ENCODE measurements at places on chromosomes 3 and 15.

DNA sequence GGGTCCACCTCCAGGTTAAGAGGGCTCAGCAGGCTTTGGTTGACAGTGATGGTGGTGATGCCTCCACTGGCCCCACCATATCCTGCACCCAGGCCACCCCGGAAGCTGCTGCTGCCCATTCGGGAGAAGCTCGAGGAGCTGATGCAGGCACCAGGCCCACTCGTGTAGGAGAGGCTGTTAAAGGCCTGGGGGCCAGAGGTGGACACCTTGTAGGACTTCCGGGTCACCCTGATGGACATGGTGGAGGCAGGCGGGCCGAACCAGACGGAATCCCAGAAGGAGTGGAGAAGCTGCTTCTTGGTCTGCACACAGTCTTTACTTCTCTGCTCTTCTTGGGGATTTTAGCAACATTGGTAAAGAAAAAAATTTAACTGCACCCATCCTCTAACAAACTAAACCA is 65.2 kb upstream of the CDAN1 start:
- DNase-seq: no peak

GRCh38 chr3:126961191-126961790 is 21.6 kb upstream of the PLXNA1 start:
- peak; percentile 43 for DNase-seq

DNA sequence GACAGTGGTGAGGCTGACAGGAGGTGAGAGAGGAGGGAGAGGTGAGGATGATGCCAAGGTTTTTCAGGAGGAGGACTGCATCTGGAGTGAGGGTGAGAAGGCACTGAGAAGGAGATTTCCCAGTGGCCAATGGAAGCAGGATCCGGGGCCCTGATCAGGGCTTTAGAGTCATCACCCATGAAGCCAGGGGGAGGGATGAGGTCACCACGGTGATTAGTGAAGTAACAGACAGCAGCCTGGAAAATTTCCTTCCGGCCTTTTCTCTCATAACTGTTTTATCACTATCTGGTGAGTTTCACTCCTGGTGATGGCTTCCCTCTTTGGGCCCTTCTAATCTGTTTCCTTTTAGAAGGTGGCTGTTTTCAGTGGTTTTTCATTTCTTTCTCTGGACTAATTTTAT is 80.5 kb upstream of the WNT5A start:
- DNase-seq: no peak

- peak; percentile 61 for DNase-seq
Observed at GRCh38 chr15:23642413-23643044, 5.1 kb downstream of the MAGEL2 start.

DNA sequence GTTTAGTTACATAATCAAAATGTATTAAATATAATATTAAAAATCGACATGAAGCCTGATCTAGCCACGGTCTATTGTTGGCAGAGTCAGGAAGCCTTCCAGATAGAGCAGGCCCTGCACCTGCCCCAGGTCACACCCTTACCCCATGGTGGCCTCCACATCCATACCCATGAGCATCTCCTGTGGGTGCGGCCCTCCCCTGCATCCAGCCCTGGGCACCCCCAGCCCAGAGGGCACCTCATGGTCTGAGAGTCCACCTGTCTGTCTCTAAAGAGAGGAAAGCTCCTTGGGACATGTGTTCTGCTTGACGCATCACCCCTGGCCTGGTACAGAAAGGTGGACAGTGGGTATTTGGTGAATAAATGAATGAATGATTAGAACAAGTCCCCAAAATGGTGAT is 37.2 kb upstream of the CSPG4 start:
- DNase-seq: peak; percentile 4

- DNase-seq: no peak
Observed at GRCh38 chr3:51568996-51569395, 30.5 kb downstream of the RAD54L2 start.

DNA sequence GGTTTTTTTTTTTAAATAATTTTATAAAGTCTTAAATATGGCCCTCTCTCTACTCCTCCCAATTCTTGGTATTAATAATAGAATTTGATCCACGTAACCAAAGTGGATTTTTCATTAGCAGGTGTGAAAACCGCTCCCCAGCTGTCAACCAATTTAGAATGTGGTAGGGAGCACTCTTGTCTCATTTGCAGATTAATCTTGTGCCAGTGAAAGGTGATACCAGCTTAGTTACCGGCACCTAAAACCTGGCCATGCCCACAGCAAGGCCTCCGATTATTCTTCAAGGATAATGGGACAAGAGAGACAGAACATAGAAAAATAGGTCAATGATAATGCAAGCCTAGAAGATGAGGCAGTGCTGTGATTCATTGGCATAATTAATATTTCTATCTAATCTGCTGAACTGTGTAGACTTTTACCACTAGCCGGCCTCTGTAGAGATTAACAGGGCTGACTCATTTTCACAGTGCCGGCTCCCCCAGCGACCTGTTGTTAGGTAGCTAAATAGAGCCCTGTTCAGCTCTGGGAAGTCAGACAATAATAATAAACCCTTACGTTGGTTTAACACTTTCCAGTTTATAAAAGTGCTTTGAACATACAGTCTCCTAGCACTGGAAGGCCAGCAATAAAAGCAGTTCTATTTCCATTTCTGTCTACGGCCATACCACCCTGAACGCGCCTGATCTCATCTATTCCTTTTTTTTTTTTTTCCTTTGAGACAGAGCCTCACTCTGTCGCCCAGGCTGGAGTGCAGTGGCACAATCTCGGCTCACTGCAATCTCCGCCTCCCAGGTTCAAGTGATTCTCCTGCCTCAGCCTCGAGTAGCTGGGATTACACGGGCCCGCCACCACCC is 102.9 kb downstream of the SHQ1 start:
- peak; percentile 56 for DNase-seq

DNA sequence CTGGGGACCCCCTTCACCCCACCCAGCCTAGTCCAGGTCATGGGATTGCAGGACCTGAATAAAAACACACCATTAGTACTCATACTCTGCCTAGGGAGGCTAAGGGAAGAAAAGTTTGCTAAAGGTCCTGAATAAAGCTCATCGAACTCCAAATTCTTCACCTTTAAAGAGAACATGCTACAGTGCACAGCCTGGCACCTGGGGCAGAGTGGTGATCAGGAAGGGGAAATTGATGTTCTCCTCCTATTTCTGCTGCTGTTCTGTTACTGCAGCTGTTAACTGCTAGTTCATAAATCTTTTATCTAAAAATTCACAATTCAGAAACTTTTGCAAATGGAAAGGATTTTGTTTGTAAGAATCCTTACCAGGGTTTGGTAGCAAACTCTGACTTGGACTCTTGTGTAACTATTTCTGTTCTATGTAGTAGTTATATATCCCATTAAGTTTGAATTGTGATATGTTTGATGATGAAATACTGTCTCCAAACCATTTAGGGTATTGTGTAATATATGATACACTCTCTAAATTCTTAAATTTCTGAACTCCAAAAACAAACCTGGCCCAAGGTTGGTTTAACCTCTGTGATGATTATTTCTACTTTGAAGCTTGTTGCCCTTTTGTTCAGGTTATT is 27.9 kb downstream of the MCTP2 start:
- DNase-seq: no peak

- DNase-seq: no peak
Observed at GRCh38 chr15:42832576-42832975, 88.0 kb downstream of the TTBK2 start.

- DNase-seq: no peak
Observed at GRCh38 chr15:100175406-100176114, 166.2 kb downstream of the ADAMTS17 start.

DNA sequence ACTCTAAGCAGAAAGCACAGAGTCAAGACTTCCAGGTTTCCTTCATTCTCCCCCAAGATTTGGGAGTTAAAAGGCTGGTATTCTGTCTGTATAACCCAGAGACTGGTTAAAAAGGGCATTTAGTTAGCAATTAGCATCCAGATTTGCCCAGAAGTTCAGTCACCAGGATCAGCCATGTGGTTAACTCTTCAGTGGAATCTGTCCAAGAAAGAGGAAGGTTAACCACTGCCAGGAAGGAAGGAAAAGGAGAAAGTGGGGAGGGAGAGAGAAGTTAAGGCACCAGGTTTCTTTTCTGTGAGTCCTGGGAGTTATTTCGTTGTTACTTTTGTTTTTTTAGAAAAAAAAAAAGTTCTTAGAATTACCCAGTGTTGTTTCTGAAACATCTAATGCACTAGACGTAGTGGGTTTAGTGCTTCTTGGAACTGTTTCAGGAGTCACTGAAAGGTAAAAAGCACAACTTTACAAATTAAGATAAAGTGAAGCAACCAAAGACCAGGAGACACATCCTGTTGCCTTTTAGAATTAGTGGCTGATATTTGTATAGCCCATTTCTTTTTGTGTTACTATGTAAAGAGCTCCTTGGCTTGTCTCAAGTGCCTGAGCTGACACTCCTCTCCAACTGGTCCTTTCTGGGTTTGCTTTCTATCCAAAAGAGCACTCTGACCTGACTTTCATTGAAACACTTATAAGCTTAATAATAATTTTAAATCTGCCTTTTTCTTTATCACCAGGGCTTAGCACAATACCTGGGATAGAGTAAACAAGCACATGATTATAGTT is 128.6 kb downstream of the ABI3BP start:
- DNase-seq: no peak

DNA sequence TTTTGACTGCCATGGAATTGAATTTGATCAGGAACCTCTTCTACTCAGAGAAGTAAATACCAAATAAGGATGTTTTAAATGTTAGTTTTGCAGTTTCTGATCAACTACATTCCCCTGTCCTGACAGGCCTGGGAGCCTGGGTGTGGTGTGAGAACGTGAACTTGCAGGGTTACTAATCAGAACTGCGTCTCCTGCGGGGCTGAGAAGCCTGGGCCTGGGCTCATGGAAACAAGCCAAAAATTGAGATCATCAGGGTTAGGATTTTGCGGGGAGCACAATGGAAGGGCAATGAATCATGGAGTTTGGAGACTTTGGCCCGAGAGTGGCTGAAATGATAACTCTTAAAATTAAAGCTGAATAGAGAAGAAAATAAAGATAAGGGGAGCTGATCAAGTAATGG is 47.8 kb upstream of the C3orf70 start:
- DNase-seq: no peak

- no peak for DNase-seq
Observed at GRCh38 chr3:102791641-102792589, 357.1 kb downstream of the ZPLD1 start.

GRCh38 chr3:32082721-32083120 is 23.7 kb upstream of the GPD1L start:
- peak; percentile 31 for DNase-seq

DNA sequence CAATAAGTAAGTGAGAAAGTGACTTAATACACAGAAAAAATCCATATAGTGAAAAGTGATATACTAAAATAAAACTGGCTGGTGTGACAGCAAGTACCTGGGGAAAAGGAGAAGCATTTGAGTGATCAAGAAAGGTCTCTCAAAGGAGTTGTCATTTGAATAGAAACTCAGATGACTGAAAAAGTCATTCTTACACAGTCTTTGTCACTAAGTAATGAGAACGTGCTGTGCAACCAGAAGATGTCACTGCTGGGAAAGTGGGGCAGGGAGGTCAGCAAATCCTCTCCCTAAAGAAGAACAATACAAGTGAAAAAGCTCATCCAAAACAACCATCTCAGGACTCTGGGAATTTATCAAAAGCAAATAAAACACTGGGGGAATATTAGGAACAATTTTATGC is 317.5 kb upstream of the TRIM42 start:
- no peak for DNase-seq

DNA sequence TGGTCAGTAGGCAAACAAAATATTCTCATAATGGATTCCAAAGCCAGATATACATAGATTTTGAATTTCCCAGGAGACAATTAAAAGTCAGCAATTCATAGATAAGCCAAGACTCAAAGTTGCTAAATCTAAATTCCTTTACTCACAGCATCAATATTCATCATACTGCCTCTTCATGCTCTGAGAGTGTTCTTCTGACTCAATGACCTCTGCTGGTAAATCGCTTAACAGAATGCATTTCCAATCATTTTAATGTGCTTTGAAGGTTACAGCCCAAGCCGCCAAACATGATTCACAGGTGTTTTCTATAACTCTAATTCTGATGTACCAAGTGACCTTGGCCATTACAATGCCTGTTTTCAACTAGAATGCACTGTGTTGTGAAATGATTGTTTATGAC is 24.2 kb upstream of the SLC4A7 start:
- DNase-seq: no peak

DNA sequence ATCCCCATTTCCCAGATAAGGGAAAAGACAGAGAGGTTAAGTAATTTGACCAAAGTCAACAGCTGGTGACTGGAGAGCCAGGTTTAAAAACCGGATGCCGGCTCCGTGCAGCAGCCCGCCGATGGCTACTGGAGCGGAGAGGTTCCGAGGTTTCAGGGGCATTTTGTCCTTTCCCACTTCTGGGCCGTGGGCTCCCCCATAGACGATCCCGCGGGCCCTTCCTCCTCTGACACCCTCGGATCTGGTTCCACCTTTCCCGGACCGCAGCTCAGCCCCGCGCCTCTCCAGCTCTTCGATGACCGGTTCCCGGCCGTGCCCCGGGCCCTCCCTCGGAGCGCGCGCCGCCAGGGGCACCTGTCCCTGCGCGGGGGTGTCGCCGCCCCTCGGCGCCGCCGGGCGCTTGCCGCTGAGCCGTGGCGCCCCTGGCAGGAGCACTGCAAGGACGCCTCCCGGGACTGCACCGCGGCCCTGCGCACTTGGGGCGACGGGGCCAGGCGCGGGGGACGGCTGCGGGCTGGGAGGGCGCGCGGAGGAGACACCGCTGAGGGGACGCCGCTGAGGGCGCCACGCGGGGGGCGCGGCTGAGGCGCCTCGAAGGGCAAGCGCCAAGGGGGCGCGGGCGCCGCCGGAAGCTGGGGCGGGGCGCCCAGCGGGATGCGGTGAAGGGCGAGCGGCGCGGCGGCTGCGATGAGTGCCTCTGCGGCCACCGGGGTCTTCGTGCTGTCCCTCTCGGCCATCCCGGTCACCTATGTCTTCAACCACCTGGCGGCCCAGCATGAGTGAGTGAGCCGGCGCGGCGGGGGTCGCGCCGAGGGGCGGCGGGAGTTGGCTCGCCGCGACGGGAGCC is at the start of gene TM6SF1:
Gene TM6SF1, plus strand, starts transcription at position 652 of the 847 bp plus-strand sequence. Its CDS starts 36 bp downstream, at position 688.
- no peak for DNase-seq

DNA sequence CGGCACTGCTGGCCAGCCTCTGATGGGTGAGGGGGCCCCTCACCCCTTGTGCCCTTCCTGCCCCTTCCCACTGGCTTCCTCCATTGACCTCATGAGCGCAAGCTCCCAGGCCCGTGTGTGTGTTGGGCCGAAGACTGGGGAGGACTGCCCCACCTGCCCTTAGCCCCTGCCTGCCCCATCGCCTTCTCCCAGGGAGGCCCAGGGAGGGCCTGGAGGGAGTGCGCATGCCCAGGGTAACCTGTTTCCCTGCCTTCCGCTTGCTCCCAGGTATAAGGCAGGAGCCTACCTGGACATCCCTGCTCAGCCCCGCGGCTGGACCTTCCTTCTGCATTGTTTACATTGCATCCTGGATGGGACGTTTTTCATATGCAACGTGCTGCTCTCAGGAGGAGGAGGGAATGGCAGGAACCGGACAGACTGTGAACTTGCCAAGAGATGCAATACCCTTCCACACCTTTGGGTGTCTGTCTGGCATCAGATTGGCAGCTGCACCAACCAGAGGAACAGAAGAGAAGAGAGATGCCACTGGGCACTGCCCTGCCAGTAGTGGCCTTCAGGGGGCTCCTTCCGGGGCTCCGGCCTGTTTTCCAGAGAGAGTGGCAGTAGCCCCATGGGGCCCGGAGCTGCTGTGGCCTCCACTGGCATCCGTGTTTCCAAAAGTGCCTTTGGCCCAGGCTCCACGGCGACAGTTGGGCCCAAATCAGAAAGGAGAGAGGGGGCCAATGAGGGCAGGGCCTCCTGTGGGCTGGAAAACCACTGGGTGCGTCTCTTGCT is 8.8 kb downstream of the DLL4 start:
- peak; percentile 39 for DNase-seq

- DNase-seq: no peak
Observed at GRCh38 chr3:111926266-111926676, 52.6 kb upstream of the ABHD10 start.

- no peak for DNase-seq
Observed at GRCh38 chr3:129036222-129037092, 24.1 kb upstream of the GP9 start.

GRCh38 chr3:73214846-73215245 is 153.4 kb downstream of the EBLN2 start:
- no peak for DNase-seq

Measured in transverse colon (tissue), 4 donors.